ENCODE measurements at places on chromosomes 7 and 10.

DNA sequence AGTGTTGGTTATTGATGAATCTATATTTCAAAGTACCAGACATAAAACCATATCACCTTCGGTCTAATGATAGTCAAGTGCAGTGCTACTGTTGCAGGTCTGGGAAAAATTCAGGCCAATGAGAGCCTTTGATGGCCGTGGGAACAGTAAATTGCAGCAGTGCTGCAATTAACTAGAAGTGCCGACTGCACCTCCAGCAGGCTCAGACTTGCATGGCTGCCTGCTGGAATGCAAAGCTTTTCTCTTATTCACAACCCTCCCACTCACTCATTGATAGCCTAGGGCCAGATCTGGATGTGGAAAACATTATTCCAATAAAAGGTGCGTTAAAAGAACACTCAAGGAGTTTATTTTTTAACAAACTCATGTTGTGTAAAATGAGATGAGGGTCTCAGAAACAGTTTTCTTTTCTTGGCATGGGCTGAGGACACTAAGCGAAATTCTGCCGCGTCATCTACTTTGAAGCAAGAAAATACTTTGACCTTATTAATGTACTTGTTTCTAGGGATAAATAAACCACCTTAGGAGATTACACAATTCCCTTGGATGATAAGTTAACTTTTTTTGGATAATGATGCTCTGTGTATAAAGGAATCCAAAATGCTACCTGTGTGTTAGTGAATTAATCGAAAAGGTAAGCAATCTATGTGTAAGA lies 17.1 kb downstream of the PLXDC2 start:
- DNase-seq, result peak; percentile 46

- no peak for DNase-seq
These were observed 48.8 kb upstream of the SAMD8 start for GRCh38 chr10:75062506-75063299.

- peak; percentile 67 for DNase-seq
These were observed 72.0 kb downstream of the SLC37A3 start for GRCh38 chr7:140326116-140326928.

GRCh38 chr10:2214092-2214491 lies 476.8 kb upstream of the ADARB2 start:
- no peak for DNase-seq
